ENCODE measurements at places on chromosomes 6 and 20. TPM values are rescaled to one million over a fixed set of nuclear protein-coding genes. Genes with fewer than 3 reads are reported as not detected.

Gene CD93
- total RNA-seq: 80.4 TPM

Gene EBF4
- 30.3 TPM for total RNA-seq

Gene CDH26
- total RNA-seq: 1.3 TPM

Gene GABRR1
- not detected for total RNA-seq

Gene DZANK1
- 1.4 TPM for total RNA-seq

Gene TCP11
- 1.1 TPM for total RNA-seq

Gene FUT9
- not detected for total RNA-seq

Gene PROKR2
- not detected for total RNA-seq

DNA sequence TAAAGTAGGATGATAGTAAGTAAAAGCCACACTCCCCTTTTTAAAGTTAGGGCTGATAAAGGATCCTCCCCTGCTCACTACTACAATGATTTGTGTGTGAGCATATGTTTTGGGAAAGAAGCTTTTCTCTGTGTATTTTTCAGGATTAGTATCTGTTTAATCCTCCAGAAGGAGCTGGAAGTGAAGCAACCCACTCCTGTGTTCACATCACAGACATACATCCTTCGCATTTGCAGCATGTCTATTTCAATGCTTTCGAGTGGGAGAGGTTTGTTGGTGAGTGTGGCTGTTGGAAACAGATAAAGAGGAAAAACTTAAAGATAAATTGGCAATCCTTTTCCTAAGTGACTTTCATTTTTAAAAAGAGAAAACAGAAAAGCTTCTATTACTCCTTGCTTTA lies 31.6 kb upstream of the RGS17 start:
- H3K4me1 ChIP-seq: no peaks in the 10 kb centered on the region
- H3K27me3 ChIP-seq: no peaks in the 10 kb centered on the region
- H3K4me3 ChIP-seq: no peak overlapping the region

GRCh38 chr20:52131048-52131643 lies 60.4 kb downstream of the ZFP64 start:
- DNase-seq: no peak
- H3K36me3 ChIP-seq: no peaks in the 10 kb centered on the region
- H3K27me3 ChIP-seq: no peaks in the 10 kb centered on the region
- no peaks in the 10 kb centered on the region for H3K4me1 ChIP-seq
- H3K27ac ChIP-seq: no peak overlapping the region

GRCh38 chr20:34566978-34567891 lies 8.7 kb downstream of the MAP1LC3A start:
- H3K27ac ChIP-seq: no peak overlapping the region
- H3K36me3 ChIP-seq: peaks cover 23% of the 10 kb centered on the region
- H3K27me3 ChIP-seq: no peaks in the 10 kb centered on the region
- no peak overlapping the region for H3K4me3 ChIP-seq

GRCh38 chr6:80304014-80304413 lies 197.5 kb downstream of the BCKDHB start:
- no peaks in the 10 kb centered on the region for H3K36me3 ChIP-seq
- no peak overlapping the region for H3K27ac ChIP-seq
- no peaks in the 10 kb centered on the region for H3K27me3 ChIP-seq
- no peak overlapping the region for H3K4me3 ChIP-seq

- no peak for DNase-seq
- H3K27ac ChIP-seq: no peak overlapping the region
- H3K4me1 ChIP-seq: no peaks in the 10 kb centered on the region
- no peak overlapping the region for H3K4me3 ChIP-seq
Observed at GRCh38 chr20:41085606-41086005, 51.7 kb upstream of the PLCG1 start.

DNA sequence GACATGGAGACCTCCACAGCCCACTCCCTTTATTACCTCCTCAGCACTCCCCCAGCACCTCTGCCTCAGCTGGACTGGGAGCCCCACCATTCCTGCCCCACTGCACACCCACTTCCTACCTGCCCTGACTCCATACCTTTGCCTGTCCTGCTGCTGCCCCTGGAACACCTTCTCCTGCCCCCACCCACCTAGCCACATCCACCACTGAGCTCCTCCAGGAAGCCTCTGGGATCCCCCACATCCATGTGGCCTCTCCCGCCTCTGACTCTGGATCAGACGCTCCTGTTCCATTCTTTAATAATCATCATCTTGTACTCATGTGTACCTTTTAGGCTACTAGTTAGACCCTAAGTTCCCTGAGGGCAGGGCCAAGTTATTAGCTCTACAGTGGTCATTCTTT lies 2.2 kb upstream of the SDCBP2 start:
- H3K4me1 ChIP-seq: peaks cover 52% of the 10 kb centered on the region
- H3K4me3 ChIP-seq: no peak overlapping the region
- H3K27ac ChIP-seq: no peak overlapping the region
- peak; percentile 64 for DNase-seq
- H3K27me3 ChIP-seq: no peaks in the 10 kb centered on the region

- no peak for DNase-seq
- no peak overlapping the region for H3K4me3 ChIP-seq
- H3K27me3 ChIP-seq: no peaks in the 10 kb centered on the region
- H3K36me3 ChIP-seq: peaks cover 64% of the 10 kb centered on the region
Observed at GRCh38 chr6:34858681-34859080, 29.2 kb downstream of the TAF11 start.

DNA sequence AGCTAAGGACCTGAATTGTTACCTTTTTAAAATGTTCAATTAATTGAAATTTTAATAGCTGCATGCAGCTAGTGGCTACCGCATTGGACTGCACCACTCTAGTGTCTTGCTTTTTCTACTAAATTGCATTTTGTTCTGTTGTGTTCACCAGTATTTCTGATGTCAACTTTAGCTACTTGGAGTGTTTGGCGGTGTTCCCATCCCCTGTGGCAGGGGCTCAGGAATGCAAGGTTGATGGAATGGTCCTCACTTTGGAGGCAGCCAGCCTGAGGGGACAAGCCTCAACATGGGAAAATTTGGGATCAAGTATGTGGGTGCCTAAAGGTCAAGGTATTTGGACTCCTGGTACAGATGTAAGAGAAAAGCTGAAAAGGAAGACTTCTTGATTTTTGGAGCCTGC lies 230.1 kb upstream of the PRND start:
- no peak overlapping the region for H3K4me3 ChIP-seq
- H3K27ac ChIP-seq: no peak overlapping the region
- no peaks in the 10 kb centered on the region for H3K36me3 ChIP-seq
- H3K27me3 ChIP-seq: no peaks in the 10 kb centered on the region

DNA sequence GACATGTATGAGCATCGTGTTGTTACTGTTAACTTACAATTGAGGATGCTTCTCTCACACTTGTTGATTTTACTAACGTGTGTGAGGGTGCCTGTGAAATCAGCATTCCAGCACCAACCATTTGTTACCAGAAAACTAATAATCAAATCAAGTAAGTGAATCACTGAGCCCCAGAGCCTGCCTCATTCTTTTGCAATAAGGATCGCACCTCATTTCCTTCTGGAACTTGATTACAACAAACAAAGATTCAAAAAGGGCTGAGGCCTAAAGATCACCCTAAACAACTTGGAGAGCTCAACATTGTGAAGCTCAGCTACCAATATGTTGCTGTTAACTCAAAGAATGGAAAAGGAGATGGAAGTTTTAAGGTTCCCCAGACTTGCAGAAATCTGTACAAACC lies 274.7 kb downstream of the TFAP2A start:
- no peaks in the 10 kb centered on the region for H3K36me3 ChIP-seq
- no peak for DNase-seq
- no peaks in the 10 kb centered on the region for H3K27me3 ChIP-seq
- no peaks in the 10 kb centered on the region for H3K4me1 ChIP-seq

DNA sequence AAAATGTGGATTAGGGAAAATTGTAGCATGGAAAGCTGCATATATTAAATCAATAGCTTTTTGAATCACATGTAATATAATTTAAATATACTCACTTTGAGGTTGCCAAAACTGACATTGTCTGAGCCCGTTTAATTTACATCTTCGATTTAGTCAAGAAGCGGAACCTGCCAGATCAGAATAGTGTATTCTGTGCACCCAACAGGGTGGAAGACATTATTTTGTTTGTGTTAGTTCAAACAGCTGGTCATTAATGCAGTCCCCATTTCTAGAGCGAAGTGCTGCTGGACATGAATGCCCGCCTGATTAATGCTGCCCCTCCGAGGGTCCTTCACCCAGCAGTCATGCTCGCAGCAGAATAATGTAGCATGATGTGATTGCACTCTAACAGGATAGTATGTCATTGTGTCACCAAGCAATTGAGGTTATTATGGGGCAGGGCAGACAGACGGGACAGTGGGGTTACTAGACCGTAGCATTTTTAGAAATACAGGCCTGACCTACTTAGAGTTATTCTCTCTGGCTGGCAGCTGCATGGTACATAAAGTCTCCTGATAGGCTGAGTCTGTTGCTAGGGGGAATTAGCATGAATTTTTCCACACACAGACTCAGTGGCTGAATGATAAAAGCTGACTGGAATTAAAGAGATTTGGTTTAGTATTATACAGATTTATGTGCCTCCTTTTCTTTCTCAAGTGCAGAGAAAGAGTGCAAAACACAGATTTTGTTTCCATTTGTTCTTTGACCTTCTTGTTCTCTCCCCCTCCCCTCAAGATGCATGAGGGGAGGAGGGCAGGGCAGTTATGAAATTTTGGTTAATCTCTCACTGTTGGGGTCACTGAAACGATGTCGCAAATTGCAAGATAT lies 147.1 kb downstream of the PRL start:
- H3K4me1 ChIP-seq: peaks cover 48% of the 10 kb centered on the region
- no peak for DNase-seq

DNA sequence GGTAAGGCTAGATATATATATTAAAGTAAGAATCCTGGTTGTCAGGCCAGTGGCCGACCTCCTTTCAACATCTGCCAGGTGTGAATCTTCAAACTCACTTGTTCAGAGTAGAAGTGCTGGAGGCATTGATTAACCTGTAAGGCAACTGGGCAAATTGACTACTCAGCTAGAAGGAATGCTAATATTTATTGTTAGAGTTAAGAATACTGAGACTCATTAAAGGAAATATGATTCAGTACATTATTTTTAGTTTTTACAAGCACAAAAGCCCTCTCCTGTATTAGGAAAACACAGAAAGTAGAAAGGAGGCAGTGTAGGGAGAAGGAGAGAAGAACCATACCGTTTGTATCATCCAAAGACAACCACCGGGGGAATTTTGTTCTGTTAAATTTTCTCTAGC lies 53.5 kb downstream of the RIPOR2 start:
- DNase-seq: no peak
- H3K36me3 ChIP-seq: no peaks in the 10 kb centered on the region
- H3K4me1 ChIP-seq: no peaks in the 10 kb centered on the region
- no peak overlapping the region for H3K4me3 ChIP-seq
- H3K27me3 ChIP-seq: no peaks in the 10 kb centered on the region

- H3K27ac ChIP-seq: peak overlapping the region; percentile 76
- peak overlapping the region; percentile 62 for H3K4me3 ChIP-seq
- DNase-seq: no peak
- peaks cover 29% of the 10 kb centered on the region for H3K36me3 ChIP-seq
- peaks cover 28% of the 10 kb centered on the region for H3K4me1 ChIP-seq
Observed at GRCh38 chr20:63968928-63969760, 586 bp downstream of the ZNF512B start.

- H3K27me3 ChIP-seq: no peaks in the 10 kb centered on the region
- peak overlapping the region; percentile 41 for H3K27ac ChIP-seq
Observed at GRCh38 chr6:33927616-33928015, 123.8 kb upstream of the MLN start.

DNA sequence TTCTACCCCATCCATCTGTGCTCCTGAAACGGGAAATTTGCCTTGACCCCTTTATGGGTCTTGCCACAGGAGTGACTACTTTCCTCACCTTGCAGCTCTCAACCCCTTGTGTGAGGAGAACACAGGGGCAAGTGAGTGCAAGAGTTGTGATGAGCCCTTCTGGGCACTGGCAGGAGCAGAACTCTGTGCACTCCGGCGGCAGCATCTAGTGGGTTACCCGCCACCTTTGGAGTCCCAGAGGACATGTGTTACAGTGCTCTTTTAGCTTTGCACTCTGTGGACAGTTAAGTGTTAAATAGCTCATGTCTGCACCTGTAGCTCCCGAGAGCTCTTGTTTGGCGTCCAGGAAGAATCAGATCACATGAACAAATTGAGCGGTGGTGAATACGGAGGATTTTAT lies 940.2 kb downstream of the GRIK2 start:
- no peak overlapping the region for H3K27ac ChIP-seq
- H3K27me3 ChIP-seq: no peaks in the 10 kb centered on the region
- no peaks in the 10 kb centered on the region for H3K36me3 ChIP-seq
- H3K4me1 ChIP-seq: no peaks in the 10 kb centered on the region
- H3K4me3 ChIP-seq: no peak overlapping the region
- no peak for DNase-seq

DNA sequence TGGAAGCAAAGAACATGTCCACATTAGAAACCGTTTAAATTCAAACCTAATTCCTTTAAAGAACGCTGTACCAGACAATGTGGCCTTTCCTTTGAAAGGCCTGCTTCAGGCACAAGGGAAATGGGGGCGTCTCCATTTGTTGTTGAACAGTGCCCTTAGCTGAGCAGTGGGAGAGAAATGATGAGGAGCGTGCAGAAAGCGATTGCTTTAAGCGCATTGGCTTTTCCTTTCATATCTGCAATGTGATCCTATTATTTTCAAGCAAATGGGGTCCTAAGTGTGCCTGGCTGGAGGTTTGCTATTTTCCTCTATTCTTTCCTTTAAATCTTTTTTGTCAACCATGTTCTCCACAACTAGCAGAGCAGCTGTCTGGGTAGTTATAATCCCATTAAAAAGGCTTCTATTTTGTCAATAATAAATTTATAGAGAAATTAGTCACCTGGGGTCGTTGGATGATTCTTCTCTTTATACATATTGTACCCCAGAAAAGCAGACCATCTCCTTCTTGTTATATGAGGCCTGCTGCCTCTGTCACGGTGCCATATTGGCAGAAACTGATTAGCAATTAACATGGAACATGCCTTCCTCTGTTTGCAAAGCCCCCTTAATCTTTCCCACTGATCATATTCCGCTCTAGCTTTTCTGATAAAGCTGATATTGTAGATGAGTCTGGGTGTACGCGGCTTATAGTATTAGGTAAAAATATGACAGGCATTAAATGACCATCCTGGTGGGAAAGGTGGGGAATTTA lies 151.1 kb upstream of the JAG1 start:
- H3K36me3 ChIP-seq: no peaks in the 10 kb centered on the region
- no peaks in the 10 kb centered on the region for H3K27me3 ChIP-seq
- H3K4me1 ChIP-seq: no peaks in the 10 kb centered on the region
- no peak overlapping the region for H3K4me3 ChIP-seq

GRCh38 chr6:164916087-164916486 lies 393.3 kb downstream of the C6orf118 start:
- peaks cover 15% of the 10 kb centered on the region for H3K4me1 ChIP-seq
- no peak overlapping the region for H3K27ac ChIP-seq
- DNase-seq: no peak
- no peaks in the 10 kb centered on the region for H3K36me3 ChIP-seq

GRCh38 chr6:4805553-4806336 lies 29.5 kb downstream of the CDYL start:
- no peak for DNase-seq
- H3K4me1 ChIP-seq: peaks cover 38% of the 10 kb centered on the region
- H3K27me3 ChIP-seq: no peaks in the 10 kb centered on the region
- H3K4me3 ChIP-seq: no peak overlapping the region
- no peak overlapping the region for H3K27ac ChIP-seq

- DNase-seq: peak; percentile 64
- H3K27me3 ChIP-seq: no peaks in the 10 kb centered on the region
- H3K36me3 ChIP-seq: no peaks in the 10 kb centered on the region
- no peak overlapping the region for H3K4me3 ChIP-seq
- no peak overlapping the region for H3K27ac ChIP-seq
Observed at GRCh38 chr20:60752741-60753420, 499.2 kb upstream of the CDH4 start.

All from esophagus muscularis mucosa (tissue), 4 donors.